NCI-H1436 (cell line): ENCODE measurements at places on chromosomes 4 and X.
A peak's percentile ranks its signal among the peaks of the same experiment; 100 is the strongest.

DNA sequence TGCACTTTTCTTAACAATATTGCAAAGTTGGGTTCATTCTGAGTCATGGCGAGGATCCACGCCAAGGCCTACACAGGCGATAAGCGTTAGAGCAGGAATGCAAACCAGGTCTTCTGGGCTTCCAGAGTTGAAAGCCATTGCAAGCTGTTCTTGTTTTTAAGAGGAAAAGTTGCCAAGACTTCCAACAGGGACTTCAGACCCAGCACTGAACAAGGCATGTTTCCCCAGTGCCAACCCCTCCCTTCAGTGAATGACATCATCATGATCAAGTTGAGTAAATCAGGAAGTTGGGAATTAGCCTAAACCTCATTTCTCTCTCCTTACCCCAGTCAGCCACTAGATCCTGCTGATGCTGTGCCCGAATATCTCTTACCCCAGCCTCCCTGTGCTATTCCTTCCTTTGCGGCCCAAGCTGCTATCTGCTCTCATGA, 355.1 kb downstream of the HS3ST1 start:
- DNase-seq, result no peak

GRCh38 chrX:115047715-115048114, 30.3 kb upstream of the IL13RA2 start:
- no peak for DNase-seq

- DNase-seq, result no peak
Measured at GRCh38 chr4:126969360-126970235, 663.2 kb upstream of the INTU start.

DNA sequence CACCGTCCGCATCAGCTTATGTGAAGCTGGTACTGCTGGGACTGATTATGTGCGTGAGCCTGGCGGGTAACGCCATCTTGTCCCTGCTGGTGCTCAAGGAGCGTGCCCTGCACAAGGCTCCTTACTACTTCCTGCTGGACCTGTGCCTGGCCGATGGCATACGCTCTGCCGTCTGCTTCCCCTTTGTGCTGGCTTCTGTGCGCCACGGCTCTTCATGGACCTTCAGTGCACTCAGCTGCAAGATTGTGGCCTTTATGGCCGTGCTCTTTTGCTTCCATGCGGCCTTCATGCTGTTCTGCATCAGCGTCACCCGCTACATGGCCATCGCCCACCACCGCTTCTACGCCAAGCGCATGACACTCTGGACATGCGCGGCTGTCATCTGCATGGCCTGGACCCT, 5.5 kb upstream of the TSPYL2 start:
- DNase-seq, result no peak

- no peak for DNase-seq
Measured at GRCh38 chr4:35649778-35650177, 594.5 kb downstream of the ARAP2 start.

- DNase-seq, result no peak
Measured at GRCh38 chr4:20430259-20430941, 178.7 kb downstream of the SLIT2 start.

DNA sequence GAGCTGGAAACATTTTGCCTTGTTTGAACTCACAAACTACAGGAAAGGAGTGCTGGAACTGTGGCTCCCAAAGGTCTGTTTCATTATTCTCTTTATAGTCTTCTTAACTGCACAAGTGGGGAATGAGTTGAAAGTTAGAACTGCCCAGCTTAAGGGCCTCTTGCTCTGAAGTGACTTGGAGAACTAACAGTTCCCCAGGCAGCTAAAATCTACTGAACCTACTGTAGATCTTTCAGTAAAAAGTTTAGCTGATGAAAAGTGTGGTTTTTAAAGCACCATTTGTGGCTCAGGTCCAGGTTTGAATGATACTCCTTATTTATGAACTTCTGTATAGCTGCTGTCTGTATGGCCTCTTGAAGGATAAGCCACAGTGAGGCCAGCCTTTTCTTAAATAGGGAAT, 353.8 kb downstream of the MAPK10 start:
- no peak for DNase-seq

DNA sequence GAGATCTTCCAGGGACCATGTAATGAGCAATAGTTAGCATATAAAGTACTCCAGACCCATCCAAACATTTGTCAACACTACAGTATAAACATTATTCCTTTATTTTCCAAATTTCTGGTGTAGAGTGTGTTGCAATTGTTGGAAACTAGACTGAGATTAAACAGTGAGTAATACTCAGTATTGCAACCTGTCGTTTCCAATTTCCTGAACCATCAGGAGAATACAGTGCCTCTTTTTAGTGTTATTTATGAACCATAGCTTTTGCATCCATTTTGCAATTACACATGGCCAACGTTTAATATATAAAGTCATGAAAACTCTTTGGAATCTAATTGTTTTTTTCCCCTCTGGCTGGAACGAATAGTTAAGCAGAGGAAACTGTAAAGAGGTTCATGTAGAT, 58.3 kb upstream of the DHRSX start:
- no peak for DNase-seq

GRCh38 chr4:16205298-16206164, 20.7 kb downstream of the TAPT1 start:
- DNase-seq, result no peak

- DNase-seq, result no peak
Measured at GRCh38 chrX:11611965-11612364, 53.8 kb downstream of the ARHGAP6 start.

DNA sequence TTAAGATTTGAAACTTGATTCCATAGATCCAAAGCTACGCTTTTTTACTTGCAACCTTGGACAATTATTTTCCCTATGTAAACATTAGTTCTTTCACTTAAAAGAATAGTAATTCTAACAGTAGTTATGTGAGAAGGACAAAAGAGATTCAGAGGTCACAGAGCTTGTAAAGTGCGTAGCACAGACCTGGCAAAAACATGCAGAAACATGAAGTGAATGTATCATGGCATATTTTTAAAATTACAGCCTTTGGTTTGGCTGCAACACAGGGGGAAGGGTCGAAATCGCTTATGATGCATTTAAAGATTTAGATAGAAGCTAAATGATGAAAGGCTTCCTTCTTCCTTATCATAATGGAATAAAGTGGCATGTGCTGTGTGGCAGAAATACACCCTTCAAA, 1068.8 kb downstream of the ARAP2 start:
- DNase-seq, result no peak

DNA sequence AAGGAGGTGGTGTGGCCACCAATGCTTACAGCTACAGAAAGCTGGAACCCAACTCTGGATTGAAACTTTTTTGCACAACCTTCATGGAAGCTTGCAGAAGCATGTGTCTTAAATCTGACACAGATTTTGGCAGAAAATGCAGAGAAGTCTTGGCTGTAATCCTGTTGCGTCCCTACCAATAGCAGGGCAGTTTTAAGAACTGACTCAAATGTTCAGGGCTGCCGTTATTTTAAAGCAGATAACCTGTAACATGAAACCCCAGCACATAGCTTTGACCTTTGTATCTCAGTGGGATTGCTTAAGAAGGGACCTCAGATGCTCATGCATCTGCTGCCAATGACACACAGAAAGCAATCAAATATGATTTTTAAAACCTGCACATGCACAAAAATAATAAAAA, at the start of gene VEGFD:
TSS of gene VEGFD (minus strand) at position 110 of the 400 bp plus-strand sequence. CDS start 467 bp downstream, outside the sequence.
- DNase-seq, result no peak

GRCh38 chrX:155144926-155145325, 71.3 kb upstream of the VBP1 start:
- no peak for DNase-seq

DNA sequence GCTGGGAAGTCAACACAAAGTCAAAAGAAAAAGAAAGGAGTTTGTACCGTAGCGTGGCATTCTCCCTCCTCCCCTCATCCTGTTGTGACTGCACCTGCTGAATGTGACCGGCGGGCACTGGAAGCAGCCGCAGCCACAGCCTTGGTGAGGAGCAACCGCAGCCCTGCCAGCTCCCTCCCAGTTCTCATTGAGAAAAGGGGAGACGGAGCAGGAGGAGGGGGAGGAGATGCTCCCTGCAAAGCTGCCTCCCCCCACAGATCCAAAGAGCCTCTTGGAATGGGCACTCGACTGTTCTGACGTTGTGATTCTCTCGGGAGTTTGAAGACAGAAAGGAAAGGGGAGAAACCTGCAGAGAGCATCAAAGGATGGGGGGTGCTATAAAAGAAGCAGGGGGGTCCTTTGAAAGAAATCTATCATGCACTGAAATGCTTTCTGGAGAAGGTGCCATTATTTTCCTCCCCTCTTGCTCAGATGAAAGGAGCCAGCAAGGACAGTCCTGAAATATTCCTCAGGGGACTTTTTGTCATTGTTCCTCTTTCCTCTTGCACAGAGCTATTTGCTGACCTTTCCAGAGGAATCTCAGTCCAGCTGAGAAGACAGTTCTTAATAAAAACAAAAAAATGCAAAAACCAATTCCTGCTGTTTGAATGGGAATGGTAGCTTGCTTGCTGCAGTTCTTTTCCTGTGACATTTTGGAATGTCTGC, 429.7 kb downstream of the MAPK10 start:
- peak; percentile 29 for DNase-seq

DNA sequence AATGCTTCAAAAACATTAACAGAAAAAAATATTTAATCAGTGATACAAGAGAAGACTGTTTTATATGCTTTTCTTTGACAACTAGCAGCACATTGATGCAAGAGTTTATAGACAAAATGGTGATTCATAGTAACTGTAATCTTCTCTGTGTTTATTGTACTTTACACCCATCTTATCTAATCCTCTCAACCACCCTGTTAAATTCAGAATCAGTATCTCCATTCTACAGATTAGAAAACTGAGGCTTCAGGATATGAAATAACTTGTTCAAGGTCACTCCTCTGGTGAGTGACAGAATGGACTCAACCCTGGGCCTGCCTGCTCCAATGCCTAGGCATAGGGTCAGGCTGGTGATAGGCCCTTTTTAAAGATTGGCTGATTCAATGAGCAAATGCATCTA, 26.1 kb upstream of the TMEM184C start:
- no peak for DNase-seq

- DNase-seq, result no peak
Measured at GRCh38 chr4:5785806-5786680, 75.0 kb downstream of the EVC start.

DNA sequence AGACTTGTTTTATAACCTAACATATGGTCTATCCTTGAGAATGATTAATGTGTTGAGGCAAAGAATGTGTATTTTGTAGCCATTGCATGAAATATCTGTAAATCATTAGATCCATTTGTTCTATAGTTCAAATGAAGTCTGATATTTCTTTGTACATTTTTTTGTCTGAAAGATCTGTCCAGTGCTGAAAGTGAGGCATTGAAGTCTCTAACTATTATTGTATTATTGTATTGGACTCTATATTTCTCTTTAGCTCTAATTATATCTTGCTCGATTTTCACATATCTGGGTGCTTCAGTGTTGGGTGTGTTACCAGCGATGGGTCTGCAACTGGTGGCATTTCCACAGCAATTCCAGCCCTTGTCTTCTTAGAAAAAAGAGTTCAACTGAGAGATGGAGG, 76.0 kb downstream of the PBDC1 start:
- no peak for DNase-seq

DNA sequence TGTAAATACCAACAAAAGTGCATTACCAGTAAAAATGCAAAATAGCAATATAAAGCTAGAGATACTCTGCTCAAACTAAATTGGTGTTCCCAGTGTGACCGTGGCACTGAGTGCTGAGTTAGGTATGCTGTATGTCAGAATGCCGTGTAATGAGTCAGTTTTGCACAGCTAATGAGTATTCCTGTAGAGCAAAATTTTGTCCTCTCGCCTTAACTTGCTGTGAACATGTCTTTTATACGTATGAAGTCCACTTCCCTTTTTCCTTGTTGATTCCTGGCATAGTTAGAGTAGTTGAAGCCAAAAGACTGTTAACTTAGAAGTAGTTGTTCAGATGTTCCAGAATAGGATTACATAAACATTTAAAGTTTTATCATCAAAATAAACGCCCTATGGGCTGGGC, 11.5 kb downstream of the DCLK2 start:
- DNase-seq, result no peak

DNA sequence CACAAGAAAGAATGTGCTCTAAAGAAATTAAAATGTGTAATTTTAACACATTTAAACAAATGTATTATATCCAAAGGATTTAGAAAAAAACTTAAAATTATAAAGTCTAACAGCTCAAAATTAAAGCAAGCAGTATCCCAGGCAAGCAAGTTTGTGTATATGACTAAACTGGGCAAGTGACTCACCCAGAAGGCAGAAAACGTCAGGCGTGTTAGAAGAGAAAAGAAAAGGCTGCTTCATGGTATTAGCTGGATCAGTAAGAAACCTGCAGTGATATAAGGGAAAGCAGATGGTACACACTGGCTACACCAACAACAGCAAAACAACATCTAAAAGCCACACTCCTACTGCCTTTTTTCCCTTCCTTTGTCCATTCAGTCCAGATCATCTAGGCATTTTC, 250.6 kb upstream of the NDST3 start:
- no peak for DNase-seq

- peak; percentile 82 for DNase-seq
Measured at GRCh38 chr4:1746265-1746691, 25.0 kb downstream of the TACC3 start.

DNA sequence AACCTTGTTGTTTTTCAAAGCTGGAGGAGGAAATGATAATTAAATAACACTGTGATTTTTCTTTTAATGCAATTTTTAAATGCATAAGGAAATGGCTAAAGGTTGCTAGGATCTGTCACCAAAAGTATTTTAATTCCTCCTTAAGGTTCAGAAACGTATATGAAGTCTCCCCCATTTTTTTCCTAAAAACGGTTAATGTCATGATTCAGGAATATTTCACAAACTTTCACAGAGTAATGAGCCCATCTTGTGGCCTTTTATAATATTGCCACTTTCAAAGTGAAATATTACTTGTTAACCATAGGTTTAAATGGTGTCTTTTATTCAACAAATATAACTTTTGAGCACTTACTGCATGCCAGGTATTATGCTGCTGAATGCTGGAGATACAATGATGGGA, 99.5 kb upstream of the USP38 start:
- DNase-seq, result no peak

DNA sequence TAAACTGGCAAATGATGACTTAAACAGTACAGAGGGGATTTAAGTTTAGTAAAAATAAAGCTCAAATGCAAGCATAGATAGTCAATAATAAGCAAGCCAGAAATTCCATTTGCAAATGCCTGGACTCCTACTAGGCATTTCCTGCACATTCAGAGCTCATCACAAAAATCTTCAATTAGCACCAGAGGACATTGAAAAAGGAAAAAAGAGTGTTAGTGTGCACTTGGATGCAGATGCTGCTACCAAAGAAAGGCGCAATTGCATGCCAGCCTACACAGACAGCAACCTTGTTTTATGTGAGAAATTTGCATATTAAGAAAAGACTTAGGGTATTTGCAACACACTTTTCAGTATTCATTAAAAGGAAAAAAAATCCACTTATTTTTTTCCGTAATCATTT, 282.1 kb downstream of the GRIA2 start:
- no peak for DNase-seq

DNA sequence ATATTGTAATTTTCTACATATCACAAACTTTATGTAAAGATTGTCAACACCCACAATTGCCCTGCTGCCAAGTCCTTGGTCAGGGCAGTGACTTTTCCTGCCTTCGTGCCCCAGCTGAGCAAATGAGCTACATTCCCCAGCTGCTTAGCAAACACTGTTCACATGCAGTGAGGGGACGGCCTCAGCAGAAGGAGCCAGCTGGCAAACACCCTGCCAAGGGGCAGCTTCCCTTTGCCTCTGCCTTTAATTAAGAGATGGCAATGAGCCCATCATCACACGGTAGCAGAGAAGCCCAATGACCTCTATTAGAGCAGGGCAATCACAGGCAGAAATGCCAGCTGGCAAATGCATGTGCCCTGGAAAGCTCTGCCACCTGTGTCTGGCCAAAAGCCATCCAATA, 253.4 kb downstream of the EPHA5 start:
- peak; percentile 21 for DNase-seq

- DNase-seq, result no peak
Measured at GRCh38 chr4:30436394-30436793, 283.8 kb upstream of the PCDH7 start.
